Naive thymus-derived CD8-positive, alpha-beta T cell (primary cell): ENCODE measurements at places on chromosomes 16 and 17. TPM values are rescaled to one million over a fixed set of nuclear protein-coding genes. Genes with fewer than 3 reads are reported as not detected.

DNA sequence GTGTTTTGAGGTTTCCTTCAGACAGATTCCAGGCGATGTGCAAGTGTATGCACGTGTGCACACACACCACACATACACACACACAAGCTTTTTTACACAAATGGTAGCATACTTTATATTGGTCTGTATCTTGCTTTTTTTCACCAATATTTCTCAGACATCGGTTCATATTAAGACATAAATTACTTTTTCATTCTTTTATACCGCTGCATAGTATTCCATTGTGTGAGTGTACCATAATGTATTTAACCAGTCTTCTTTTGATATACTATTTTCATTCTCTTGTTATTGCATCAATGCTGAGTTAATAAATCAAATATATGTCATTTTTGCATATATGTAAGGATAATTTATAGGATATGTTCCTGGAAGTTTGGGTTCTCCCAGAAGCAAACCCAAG lies 22.4 kb upstream of the ITGAX start:
- peaks cover 59% of the 10 kb centered on the region for H3K4me1 ChIP-seq
- no peak overlapping the region for H3K27ac ChIP-seq
- H3K4me3 ChIP-seq: no peak overlapping the region
- no peaks in the 10 kb centered on the region for H3K36me3 ChIP-seq

GRCh38 chr16:22664132-22664531 lies 149.8 kb upstream of the HS3ST2 start:
- H3K27ac ChIP-seq: no peak overlapping the region
- H3K4me1 ChIP-seq: no peaks in the 10 kb centered on the region
- no peak overlapping the region for H3K4me3 ChIP-seq
- H3K36me3 ChIP-seq: no peaks in the 10 kb centered on the region
- no peak for DNase-seq
- peaks cover 4% of the 10 kb centered on the region for H3K27me3 ChIP-seq

The CD7 gene
- total RNA-seq: 66.9 TPM

DNA sequence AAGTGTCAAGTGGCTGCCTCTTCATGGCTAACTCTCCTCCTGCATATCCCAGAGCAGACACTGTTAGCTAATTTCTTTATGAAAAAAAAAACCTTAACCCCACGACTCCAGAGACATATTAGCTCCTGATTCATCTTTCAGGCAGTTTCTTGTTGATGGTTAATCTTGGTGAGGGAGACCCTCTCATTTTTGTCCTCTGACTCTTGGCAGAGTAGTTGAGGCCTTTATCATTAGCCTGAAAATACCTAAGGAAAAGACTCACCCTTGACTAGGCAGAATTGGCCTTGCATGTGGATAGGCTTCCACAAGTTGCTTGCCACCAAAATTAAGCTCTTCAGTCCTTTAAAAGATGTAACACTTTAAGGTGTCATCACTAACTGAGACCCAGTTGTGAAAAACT lies 4.0 kb downstream of the CRYBA1 start:
- no peaks in the 10 kb centered on the region for H3K36me3 ChIP-seq
- no peak for DNase-seq
- H3K4me1 ChIP-seq: peaks cover 2% of the 10 kb centered on the region
- no peak overlapping the region for H3K27ac ChIP-seq
- H3K4me3 ChIP-seq: no peak overlapping the region

- no peaks in the 10 kb centered on the region for H3K36me3 ChIP-seq
- H3K4me1 ChIP-seq: no peaks in the 10 kb centered on the region
- H3K27ac ChIP-seq: no peak overlapping the region
These were observed 114.5 kb downstream of the GAS7 start for GRCh38 chr17:10083864-10084263.

The MRPL28 gene
- total RNA-seq: 33.3 TPM

The KRT14 gene
- total RNA-seq: not detected

- peaks cover 3% of the 10 kb centered on the region for H3K36me3 ChIP-seq
- no peaks in the 10 kb centered on the region for H3K27me3 ChIP-seq
- DNase-seq: no peak
- peaks cover 32% of the 10 kb centered on the region for H3K4me1 ChIP-seq
- no peak overlapping the region for H3K27ac ChIP-seq
- no peak overlapping the region for H3K4me3 ChIP-seq
These were observed 208.7 kb downstream of the PRKCB start for GRCh38 chr16:24044467-24044866.

DNA sequence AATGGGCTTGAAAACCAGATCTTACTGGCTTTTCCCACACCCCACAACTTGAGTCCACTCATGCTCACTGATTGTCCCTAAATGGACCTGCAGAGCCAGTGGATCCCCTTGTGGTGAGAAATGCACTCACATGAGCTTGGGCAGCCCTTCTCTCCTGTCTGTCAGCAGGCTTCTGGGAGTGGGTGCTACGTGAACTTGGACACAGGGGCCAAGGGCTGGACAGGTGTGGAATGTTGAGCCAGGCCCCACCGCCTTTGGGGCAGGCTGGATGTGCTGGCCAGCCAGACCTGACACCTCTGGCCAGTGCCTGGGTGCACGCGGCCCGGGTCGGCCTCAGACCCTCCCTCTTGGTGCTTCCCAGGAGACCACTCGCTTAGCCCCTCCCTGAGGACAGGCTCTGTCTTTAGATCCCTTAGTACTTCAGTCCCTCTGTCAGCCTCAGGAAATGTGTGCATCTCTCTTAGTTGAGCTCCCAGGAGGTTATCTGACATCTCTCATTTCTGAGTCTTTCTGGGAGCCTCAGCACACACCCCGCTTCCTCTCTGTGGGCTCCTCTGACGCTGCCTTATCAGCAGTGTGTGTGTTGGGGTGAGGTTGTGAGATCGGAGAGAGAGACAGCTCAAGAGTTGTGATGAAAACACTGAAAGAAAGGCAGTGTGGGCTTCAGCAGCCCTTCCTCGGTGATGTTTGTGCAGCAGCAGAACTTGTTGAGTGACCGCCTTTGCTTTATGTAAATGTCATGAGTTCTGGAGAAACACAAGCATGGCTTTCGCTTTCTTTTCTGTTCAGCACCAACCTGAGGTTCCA lies 117.0 kb downstream of the RAB11FIP4 start:
- H3K27ac ChIP-seq: peak overlapping the region; percentile 97
- H3K36me3 ChIP-seq: no peaks in the 10 kb centered on the region
- no peaks in the 10 kb centered on the region for H3K27me3 ChIP-seq
- peak overlapping the region; percentile 91 for H3K4me3 ChIP-seq
- H3K4me1 ChIP-seq: peaks cover 75% of the 10 kb centered on the region
- peak; percentile 76 for DNase-seq

- DNase-seq: peak; percentile 74
- peak overlapping the region; percentile 85 for H3K27ac ChIP-seq
- peaks cover 25% of the 10 kb centered on the region for H3K27me3 ChIP-seq
- H3K36me3 ChIP-seq: no peaks in the 10 kb centered on the region
- peak overlapping the region; percentile 97 for H3K4me3 ChIP-seq
These were observed 1.2 kb downstream of the HCRT start for GRCh38 chr17:42183741-42184711.

DNA sequence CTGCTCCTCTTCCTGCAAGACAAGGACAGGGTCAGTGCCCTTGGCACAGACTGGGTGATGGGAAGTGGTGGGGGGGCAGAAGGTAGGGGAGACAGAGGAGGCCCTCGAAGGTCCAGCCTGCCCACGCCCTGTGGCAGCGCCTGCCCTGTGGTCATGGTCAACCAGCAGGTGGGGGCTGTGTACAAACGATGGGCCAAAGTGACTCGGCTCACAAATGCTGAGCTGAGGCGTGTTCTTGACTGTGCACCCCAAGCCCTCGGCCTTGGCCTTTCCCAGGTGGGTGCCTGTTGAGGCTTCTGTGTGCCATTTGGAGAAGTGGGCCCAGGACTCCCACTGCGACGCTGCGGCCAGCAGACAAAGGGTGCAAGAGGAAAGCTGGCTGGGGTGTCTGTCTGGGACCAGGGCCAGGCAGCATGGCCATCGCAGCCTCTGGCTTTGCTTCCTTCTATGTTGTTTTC lies 22.6 kb downstream of the MXRA7 start:
- H3K4me1 ChIP-seq: no peaks in the 10 kb centered on the region
- H3K36me3 ChIP-seq: no peaks in the 10 kb centered on the region
- no peak overlapping the region for H3K4me3 ChIP-seq
- H3K27ac ChIP-seq: no peak overlapping the region
- H3K27me3 ChIP-seq: no peaks in the 10 kb centered on the region
